Body of pancreas (tissue), 4 donors: ENCODE measurements at places on chromosomes 3 and 15. TPM values are rescaled to one million over a fixed set of nuclear protein-coding genes. Genes with fewer than 3 reads are reported as not detected.

DNA sequence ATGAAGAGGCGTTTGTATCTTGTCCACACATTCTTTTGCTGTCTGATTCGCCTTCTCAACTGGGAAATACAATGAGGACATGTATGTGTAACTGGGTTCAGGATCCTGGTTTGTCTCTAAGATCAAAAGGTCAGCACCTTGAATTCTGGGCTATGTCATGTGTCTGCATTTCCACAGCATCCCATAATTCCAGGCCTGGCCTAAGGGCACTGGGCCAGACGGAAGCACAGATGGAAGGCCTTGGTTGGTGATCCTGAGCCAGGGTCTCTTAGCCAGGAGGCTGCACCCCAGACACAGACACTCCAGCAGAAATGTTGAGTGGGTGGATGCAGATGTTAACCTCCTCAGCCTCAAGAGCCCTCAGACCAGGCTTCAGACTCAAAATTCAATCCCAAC is 23.7 kb upstream of the HERC1 start:
- no peaks in the 10 kb centered on the region for H3K4me1 ChIP-seq
- peak; percentile 53 for DNase-seq
- H3K4me3 ChIP-seq, result no peak overlapping the region
- H3K36me3 ChIP-seq, result no peaks in the 10 kb centered on the region
- H3K27ac ChIP-seq, result no peak overlapping the region

DNA sequence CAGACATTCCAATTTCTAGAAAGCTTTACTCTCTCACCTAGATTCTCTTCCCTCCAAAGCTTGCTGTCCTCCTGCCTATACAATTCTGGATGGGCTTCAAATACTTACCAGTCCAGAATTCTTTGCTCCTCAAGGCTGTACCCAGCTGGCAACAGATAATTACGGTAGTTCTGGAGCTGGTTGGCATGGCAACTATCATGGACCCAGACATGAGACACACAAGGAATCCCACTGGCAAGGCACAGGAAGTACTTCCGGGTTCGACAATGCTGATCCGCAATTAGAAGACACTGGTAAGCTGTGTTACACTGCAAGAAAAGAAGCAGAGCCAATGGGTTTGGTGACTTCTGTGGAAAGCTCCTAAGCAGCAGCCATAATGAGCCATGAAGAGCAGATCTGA is 37.9 kb downstream of the TUBGCP4 start:
- H3K36me3 ChIP-seq, result peaks cover 6% of the 10 kb centered on the region
- no peak overlapping the region for H3K27ac ChIP-seq
- no peaks in the 10 kb centered on the region for H3K27me3 ChIP-seq
- no peak overlapping the region for H3K4me3 ChIP-seq
- no peaks in the 10 kb centered on the region for H3K4me1 ChIP-seq
- no peak for DNase-seq

GRCh38 chr3:136703429-136703828 is 48.7 kb downstream of the STAG1 start:
- no peaks in the 10 kb centered on the region for H3K27me3 ChIP-seq
- no peaks in the 10 kb centered on the region for H3K36me3 ChIP-seq
- H3K4me1 ChIP-seq, result no peaks in the 10 kb centered on the region

GRCh38 chr15:70486012-70486411 is 277.3 kb downstream of the UACA start:
- H3K27me3 ChIP-seq, result no peaks in the 10 kb centered on the region
- H3K4me3 ChIP-seq, result no peak overlapping the region
- no peak for DNase-seq
- H3K4me1 ChIP-seq, result no peaks in the 10 kb centered on the region
- no peak overlapping the region for H3K27ac ChIP-seq

Gene SLC6A1
- total RNA-seq, result 0.26 TPM

- no peaks in the 10 kb centered on the region for H3K27me3 ChIP-seq
- H3K27ac ChIP-seq, result no peak overlapping the region
- no peaks in the 10 kb centered on the region for H3K36me3 ChIP-seq
- no peaks in the 10 kb centered on the region for H3K4me1 ChIP-seq
Observed at GRCh38 chr15:71494563-71495397, 315.6 kb upstream of the NR2E3 start.

DNA sequence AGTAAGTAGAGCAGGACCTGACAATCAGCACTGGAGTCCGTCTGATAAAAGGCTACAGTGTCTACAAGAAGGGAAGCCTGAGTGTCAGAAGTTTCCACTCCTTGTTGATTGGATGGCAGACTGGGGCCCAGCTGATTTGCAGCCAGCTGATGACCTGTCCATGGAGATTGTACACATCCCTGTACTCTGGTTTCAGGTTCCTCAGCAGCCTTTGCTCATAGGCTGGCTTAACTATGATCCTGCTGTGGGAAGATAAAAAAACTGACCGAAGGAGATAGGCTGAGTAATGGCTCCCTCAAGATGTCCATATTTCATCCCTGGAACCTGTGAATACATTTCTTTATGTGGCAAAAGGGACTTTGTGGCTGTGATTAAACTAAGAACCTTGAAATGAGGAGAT is 11.7 kb upstream of the LACTB start:
- no peak for DNase-seq
- no peaks in the 10 kb centered on the region for H3K27me3 ChIP-seq
- no peaks in the 10 kb centered on the region for H3K4me1 ChIP-seq
- H3K4me3 ChIP-seq, result no peak overlapping the region
